ENCODE measurements at places on chromosomes 16 and 17.

DNA sequence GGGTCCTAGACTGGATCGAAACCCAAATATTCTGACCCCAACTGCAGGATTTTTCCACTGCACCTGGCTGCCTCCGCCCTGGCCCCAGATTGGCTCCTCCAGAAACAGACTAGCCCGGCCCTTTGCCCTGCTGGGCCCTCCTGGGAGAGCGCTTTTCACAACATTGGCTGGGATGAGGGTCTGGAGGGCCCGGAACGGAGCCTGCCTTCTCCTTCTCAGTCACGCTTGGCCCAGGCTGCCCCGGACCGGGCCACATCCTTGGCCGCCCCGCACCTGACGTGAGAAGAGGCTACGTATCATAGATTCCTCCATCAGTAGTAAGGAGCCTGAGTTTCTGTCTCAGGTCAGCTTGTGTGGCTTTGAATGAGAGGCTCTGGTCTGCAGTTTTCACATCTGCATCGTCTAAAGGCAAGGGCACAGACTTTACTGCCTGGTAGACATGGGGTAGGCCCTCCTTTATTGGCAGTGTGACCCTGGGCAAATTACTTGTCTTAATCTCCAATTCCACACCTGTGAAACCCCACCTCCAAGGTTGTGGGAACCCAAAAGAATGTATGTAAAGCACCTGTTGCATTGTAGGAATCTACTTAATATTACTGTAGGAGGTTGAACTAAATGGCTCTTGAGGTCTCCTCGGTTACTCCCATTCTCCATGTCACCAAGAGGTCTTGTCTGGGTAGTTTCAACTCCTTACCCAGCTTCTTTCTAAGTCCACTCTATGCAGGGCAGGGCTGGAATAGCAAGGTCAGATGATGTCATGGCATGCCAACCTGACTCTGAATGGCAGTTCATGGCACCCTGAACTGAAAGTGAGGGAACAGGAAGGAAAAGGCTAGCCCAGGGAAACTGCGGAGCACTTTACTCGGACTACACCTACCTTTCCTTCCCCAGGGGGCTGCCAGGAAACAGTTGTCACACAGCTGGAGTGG, 661 bp downstream of the LRRC3C start:
- DNase-seq = peak; percentile 10

DNA sequence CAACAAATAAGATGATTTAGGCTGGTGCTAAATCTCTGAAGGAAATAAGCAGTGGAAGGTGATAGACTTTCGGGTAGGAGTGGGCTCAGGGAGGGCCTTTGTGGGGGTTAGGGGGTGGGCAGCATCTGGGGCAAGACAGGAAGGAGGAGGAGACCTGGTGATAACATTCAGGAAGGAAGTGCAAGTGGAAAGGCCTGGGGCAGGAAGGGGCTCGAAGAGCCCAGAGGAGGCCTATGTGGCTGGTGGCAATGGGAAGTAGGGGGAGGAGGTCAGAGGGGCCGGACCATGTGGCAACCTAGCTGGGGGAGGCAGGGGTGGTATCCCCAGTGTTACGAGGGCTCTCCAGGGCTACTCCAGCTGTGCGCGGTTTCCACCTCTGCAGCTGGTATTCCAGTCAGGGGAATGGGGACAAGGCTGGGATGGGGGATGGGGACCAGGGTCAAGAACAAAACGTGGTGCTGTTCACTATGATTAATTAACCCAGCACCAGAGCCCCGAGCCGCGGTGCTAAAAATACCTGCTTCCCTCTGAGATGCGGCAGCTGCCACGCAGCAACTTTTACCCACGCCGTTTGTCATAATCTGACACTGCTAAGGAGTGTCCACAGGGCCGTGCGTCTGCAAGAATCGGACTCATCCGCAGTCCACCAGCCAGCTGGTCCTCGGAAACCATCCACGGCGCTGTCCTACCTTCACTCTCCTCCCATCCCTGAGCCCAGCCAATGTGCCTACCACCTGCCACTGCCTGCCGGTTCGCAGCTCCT, 5.2 kb upstream of the CCDC182 start:
- no peak for DNase-seq

DNA sequence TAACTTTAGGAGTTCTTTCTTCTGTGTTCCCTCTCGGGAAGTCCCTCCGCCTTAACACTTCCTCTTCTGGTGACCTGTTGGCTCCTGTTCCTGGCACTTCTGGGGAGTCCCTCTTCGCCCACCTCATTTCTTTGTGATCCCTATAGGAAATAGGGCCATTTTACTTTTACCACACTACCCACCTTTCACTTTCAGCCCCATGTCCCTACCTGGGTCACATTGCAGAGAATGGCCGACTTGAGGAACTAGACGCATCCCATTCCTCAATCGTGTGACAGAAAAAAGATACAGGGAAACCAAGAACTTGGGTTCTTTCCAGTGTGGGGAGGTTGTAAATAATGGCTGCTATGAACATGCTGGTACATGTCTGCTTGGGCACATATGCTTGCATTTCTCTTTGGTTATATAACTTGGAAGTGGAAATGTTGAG, 6.6 kb downstream of the IL21R start:
- no peak for DNase-seq

- DNase-seq = no peak
Observed at GRCh38 chr16:50915120-50915519, 173.2 kb downstream of the CYLD start.

DNA sequence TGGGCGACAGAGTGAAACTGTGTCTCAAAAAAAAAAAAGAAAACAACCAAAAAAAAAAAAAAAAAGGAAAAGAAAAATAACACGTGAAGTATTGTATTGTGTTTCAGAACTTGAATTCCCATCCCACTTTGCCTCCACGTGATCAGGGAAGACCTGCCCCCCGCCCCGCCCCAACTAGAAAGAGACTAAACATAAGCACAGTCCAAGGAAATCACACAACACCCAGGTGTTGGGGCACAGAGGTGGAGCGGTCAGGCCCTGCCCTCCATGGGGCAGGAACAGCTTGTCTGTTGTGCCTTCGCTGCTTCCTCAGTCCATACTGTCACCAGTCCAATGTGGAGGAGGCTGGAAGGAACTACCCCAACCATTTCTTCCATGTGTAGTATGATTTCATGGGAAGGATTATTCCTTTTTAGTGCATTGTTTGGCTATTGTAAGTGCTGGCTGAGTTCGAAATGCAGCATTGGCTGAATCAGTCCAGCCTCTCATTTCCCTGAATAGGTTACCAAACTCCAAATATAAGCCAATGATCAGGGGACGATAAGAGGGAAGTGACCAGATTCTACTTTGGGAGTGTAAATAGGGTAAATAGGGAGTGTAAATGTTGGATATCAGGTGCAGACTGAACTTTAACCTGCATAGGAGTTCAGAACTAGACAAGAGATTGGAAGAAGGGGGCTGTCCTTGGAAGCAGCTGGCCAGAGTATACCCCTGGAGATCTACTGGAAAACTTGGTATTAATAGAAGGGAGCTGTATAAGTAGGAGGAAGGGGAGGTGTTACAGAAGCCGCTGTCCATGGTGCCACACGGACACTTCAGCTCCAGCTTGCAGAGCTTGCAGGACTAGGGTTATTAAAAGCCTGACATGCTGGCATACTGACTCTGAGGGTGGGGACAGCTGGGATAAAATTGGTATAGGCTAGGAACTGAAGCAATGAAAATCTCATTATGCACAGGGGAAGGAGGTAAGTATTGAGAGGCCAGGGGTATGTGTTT, 50.7 kb downstream of the TANGO6 start:
- DNase-seq = peak; percentile 22

DNA sequence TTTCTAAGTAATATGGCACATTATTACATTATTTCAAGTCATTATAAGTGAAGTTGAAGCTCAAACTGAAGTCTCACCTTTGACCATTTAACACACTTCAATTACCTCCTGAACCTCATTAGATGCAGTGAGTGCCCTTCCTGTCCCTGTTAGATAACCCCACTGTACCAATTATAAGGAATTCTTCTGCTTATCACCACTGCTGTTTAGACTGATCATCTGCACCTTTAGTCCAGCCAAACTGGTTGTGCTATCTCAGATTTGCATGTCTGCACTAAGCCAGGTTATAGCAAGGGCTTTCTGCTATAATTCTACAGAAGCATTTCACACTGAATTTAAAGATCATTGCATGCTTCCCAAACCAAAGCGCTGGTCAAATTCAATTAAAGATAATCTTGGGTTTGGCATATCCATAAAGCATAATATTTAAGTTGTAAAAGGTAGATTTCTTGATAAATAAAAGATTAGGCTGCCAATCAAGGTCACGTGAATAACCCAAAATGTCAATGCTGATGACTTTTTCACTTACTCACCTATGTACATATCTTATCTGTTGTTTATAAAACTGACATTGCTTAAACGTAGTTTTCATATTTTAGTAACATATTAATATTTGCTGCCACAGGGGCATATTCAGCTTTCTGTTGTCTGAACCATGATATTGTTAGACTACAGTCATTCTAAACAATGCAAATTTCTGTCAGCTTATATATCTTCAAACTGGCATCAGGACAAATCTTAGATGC, 11.9 kb downstream of the ITFG1 start:
- no peak for DNase-seq

GRCh38 chr16:80113873-80114574, 426.8 kb upstream of the DYNLRB2 start:
- DNase-seq = no peak

- DNase-seq = no peak
Observed at GRCh38 chr17:33980193-33980592, 274.9 kb upstream of the CCL2 start.
